Adrenal gland (tissue), 19 donors: ENCODE measurements at places on chromosomes 13 and 19. TPM values are rescaled to one million over a fixed set of nuclear protein-coding genes. Genes with fewer than 3 reads are reported as not detected.
A peak's percentile ranks its signal among the peaks of the same experiment; 100 is the strongest.

GRCh38 chr13:19737844-19738557, 44.7 kb downstream of the PSPC1 start:
- no peak for DNase-seq

- no peak for DNase-seq
These were observed 31.8 kb upstream of the ADGRE5 start for GRCh38 chr19:14349426-14349825.

The LILRB2 gene
- total RNA-seq = 10.3 TPM

DNA sequence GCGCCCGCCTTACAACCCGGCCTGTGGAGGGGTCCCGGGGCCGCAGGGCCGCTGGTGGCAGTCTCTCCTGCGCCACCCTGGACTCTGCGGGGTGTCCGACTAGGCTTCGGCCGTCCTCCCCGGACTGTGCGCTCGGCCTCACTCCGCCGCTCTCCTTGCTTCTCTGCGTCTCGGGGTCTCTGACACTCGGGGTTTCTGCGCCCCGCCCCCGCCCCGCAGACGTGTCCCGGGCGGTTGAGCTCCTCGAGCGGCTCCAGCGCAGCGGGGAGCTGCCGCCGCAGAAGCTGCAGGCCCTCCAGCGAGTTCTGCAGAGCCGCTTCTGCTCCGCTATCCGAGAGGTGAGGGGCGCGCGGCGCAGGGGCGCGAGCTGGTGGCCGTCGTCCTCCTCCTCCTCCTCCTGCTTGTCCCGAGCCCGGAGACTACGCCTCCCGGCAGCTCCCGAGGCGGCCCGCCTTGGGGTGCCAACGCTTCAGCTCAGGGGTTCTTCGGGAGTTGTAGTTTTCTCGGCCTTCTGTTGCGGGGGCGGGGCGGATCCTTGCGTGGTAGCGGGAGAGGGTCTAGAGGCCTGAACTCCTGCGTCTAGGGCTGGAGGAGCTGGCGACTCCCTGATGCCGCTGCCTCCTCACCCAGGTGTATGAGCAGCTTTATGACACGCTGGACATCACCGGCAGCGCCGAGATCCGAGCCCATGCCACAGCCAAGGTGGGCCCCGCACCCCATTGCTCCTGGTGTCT, 627 bp downstream of the LIN7B start:
- DNase-seq = peak; percentile 82

DNA sequence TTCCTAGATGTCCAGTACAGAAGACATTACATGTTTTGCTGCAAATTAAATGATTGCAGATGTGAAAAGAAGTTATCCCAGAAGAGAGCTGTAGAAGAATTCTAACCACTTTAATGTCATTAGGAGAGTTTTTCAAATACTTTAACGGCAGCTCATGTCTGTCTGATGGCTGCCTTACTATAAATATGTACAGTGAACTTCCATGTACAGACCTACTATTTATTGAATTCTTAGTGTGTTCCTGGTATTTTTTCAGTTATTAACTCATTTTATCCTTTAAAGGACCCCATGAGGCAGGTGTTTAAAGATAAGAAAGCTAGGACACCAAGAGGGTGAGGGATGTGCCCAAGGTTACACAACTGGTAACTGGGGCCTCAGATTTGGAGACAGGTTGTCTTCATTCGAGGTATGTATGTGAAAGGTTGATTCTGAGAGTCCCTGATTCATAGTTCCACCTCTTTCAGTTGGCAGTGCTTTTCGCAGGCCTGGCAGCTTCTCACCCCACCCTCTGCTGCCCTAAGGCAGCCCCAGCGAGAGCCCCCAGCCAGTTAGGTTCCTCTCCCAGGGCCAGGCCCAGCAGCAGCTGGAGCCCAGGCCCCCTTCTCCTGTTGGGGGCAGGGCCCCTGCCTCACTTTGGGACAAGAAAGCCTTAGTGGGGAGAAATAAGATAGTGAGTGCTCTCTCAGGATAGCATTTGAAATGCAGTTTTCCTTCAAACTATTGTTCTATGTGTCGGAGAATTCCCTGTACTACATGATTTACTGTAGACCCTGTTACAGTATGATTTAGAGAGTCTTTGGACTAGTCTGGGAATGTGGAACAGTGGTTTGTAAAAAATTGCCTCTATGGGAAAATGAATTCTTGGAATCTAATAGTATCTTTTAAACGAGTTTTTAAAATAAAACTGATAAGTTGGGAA, 67.7 kb upstream of the TEX29 start:
- DNase-seq = no peak

The ZNF491 gene
- 4.2 TPM for total RNA-seq

The ODAD3 gene
- 3.9 TPM for total RNA-seq

DNA sequence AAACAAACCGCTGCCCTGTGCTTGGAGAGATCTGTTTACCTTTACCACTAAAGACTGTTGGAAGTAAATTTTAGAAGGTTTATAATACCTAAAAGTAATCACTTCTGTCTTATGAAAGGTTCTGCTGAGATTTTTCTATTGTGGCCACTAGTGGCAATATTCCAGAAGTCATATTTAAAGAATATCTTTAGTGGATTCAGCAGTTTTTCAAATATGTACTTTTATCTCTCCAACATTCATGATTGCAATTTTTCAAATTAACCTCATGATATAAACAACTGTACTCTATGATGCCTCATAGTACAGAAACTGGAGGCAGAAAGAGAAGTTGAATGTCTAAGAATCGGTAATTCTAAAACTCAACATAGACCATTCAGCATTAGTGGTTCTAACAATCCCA, 53.2 kb upstream of the USPL1 start:
- DNase-seq = no peak

The CLDND2 gene
- 2.8 TPM for total RNA-seq

GRCh38 chr13:72259528-72259927, 392.5 kb upstream of the DACH1 start:
- no peak for DNase-seq
